ENCODE measurements at places on chromosomes 2 and 18.

DNA sequence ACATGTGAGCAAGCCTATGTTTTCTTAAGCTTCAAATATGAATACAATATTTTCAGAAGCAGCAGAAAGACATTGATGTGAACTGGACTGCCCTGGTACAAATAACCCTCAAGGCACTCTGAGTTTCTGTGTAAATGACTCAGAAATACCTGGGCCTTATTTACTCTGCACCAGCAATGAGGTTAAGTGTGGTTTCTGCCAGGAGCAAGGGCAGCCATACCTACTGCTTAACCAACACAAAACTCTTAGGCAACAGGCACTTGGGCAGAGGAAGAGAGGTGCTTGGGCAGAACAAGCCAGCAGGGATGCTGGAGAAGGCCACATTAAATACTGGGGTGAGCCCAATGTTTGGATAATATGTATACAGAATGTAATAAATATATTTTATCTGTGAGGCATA, 29.4 kb upstream of the ARL5A start:
- DNase-seq = no peak

- no peak for DNase-seq
Measured at GRCh38 chr2:241541564-241542277, 16.8 kb upstream of the BOK start.

DNA sequence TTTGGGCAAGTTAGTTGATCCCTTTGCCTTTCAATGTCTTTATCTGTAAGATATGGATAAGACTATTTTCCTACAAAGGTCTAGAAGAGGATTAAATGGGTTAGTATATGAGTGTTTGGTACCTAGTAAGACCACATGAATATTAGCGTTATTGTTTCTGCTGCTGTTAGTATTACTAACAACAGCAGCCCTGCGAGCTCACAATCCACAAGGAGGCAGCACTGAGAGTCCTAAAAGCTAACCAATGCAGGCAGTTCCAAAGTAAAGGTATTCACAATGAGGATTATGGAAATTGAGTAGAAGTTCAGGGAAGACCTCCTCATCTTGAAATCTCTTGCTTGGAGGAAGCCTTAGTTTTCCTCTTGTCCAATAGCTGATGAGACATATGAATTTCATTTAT, 248.9 kb downstream of the TDRD15 start:
- DNase-seq = no peak

- no peak for DNase-seq
Measured at GRCh38 chr2:127909019-127909418, 23.3 kb upstream of the AMMECR1L start.

DNA sequence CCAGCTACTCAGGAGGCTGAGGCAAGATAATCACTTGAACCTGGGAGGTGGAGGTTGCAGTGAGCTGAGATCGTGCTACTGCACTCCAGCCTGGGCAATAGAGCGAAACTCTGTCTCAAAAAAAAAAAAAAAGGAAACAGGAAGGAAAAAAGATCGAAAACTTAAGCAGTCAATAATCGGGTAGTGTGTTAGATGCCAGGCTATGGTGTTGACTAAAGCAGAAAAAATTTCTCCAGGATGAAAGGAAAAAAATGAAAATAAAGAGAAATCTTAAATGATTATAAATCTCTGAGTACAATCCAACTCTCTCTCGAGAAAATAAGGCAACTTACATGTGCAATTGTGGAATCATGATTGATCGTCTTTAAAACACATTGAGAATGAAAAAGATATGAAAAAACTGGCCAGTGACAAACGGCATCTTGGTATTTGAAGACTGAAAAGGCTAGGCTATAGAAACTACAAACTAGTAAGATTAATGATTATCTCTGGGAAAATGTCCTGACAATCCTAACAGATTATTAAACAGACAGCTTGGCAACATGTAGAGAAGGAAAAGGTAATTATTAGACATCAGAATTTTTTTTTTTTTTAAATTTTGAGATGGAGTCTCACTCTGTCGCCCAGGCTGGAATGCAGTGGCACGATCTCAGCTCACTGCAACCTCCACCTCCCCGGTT, 16.3 kb upstream of the EPHA4 start:
- no peak for DNase-seq

DNA sequence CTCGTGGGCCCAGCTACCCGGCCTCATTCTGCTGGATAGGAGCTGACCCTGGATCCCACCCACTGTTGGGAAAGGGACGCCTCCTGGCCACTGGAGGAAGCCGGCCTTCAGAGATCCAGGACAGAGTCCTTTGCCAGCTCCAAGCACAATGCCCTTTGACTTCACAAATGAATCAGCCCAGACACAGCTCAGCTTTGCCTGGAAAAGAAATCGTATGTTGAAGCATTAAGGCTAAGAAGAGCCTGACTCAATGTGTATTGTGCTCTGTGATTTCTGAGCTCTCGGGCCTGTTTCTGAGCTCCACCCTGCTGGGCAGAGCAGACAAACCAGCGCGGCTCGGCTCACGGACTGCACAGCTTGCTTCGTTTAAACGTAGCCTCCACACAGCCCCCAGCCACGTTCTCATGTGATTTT, 162.9 kb upstream of the APCDD1 start:
- DNase-seq = no peak

GRCh38 chr2:234410526-234410925, 86.4 kb downstream of the ARL4C start:
- DNase-seq = no peak

- no peak for DNase-seq
Measured at GRCh38 chr2:187819624-187820023, 265.4 kb upstream of the TFPI start.

DNA sequence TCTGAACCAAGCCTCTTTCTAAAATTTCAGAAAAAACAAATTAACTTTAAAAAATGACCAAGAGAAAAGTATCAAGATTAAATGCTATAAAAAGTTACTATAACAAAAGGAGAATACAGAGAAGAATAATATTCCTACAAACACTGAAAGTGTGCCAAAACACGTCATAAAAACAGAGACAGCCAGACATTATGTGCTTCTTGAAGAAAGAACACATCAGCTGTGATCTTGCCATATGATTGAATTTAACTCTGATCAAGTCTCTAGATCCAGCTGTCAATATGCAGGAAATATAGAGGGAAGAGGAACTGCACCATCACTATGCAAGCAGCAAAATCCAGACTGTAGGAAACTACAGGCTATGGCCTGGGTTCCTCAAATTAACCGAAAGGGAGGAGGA, 33.7 kb upstream of the COL5A2 start:
- no peak for DNase-seq

- DNase-seq = no peak
Measured at GRCh38 chr2:61689568-61689967, 151.4 kb upstream of the XPO1 start.

- DNase-seq = no peak
Measured at GRCh38 chr2:157929871-157930667, 53.9 kb upstream of the ACVR1 start.

DNA sequence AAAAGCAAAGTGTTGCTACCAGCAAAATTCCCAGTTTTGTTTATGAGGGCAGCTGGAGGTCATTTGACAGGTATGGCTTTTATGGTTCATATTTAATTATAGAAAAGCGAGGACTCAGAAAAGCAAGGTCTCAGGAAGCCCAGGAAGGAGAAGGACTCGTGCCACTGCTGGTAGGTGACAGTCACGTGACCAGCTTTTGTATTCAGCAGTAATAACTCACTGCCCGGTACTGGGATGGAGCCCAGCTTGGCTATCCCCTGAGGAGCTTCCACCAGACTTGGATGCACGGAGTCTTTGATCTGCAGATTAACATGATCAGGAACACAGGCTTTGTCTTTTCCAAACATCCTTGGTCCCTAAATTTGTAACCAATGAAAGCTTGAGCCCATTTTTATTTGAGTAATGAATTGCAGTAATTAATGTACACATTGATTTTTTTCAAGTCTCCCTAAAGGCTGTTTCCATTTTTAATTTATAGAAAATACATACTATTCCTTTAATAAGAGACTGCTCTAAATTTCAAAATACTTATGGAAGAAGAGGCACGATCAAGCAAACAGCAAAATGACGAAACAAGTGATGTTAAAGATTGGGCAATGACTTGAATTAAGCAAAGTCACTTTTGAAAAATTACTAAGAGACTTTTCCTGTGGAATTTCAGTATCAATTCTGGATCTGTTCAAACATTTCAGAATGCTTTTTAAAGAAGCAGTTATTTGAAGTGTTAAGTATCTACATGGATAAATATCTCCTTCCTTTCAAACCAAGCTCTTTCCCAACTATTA, 251.7 kb upstream of the HNRNPA3 start:
- DNase-seq = no peak

GRCh38 chr2:105149272-105149671, 92.3 kb upstream of the GPR45 start:
- DNase-seq = no peak

- no peak for DNase-seq
Measured at GRCh38 chr2:181130686-181131085, 150.3 kb downstream of the UBE2E3 start.

GRCh38 chr2:17104454-17104853, 413.8 kb downstream of the RAD51AP2 start:
- DNase-seq = no peak

GRCh38 chr18:22728481-22729105, 204.5 kb upstream of the RBBP8 start:
- DNase-seq = no peak

- DNase-seq = no peak
Measured at GRCh38 chr2:159797225-159797542, 824 bp downstream of the CD302 start.

GRCh38 chr2:159907909-159908308, 109.9 kb upstream of the CD302 start:
- DNase-seq = no peak

GRCh38 chr2:239692362-239692851, 291.6 kb upstream of the HDAC4 start:
- peak; percentile 18 for DNase-seq

- no peak for DNase-seq
Measured at GRCh38 chr2:123720760-123721159, 304.3 kb upstream of the CNTNAP5 start.

GRCh38 chr18:68937029-68937599, 139.2 kb downstream of the CCDC102B start:
- no peak for DNase-seq

DNA sequence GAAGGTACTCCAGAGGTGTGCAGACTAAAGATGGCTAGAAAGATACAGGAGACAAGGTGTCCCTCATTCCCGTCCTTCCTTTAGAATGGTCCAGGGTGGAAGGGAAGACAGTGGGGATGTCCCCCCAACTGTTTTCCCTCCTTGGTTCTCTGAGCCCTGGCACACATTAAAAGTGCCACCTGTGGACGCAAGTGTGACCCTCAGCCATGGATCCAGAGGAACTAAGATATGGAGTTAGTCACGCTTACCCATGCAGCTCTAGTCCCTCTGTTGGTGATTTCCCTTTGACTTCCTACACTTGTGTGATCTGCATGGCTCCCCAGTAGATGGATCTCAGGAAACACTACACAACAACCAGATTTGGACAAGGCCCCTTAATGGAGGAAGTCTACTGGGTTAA, 113.1 kb upstream of the SRD5A2 start:
- no peak for DNase-seq

- no peak for DNase-seq
Measured at GRCh38 chr2:63048367-63049171, 2.1 kb upstream of the OTX1 start.

- DNase-seq = no peak
Measured at GRCh38 chr2:207352978-207353671, 176.6 kb upstream of the CREB1 start.

- peak; percentile 45 for DNase-seq
Measured at GRCh38 chr2:237128026-237128703, 42.5 kb downstream of the COPS8 start.

GRCh38 chr2:188811522-188811921, 162.7 kb upstream of the COL3A1 start:
- DNase-seq = peak; percentile 13

- no peak for DNase-seq
Measured at GRCh38 chr2:237864940-237865622, 5.7 kb downstream of the RAMP1 start.

GRCh38 chr2:233928594-233929351, 11.6 kb downstream of the TRPM8 start:
- no peak for DNase-seq

GRCh38 chr2:23918837-23919489, 8.0 kb downstream of the ATAD2B start:
- no peak for DNase-seq

DNA sequence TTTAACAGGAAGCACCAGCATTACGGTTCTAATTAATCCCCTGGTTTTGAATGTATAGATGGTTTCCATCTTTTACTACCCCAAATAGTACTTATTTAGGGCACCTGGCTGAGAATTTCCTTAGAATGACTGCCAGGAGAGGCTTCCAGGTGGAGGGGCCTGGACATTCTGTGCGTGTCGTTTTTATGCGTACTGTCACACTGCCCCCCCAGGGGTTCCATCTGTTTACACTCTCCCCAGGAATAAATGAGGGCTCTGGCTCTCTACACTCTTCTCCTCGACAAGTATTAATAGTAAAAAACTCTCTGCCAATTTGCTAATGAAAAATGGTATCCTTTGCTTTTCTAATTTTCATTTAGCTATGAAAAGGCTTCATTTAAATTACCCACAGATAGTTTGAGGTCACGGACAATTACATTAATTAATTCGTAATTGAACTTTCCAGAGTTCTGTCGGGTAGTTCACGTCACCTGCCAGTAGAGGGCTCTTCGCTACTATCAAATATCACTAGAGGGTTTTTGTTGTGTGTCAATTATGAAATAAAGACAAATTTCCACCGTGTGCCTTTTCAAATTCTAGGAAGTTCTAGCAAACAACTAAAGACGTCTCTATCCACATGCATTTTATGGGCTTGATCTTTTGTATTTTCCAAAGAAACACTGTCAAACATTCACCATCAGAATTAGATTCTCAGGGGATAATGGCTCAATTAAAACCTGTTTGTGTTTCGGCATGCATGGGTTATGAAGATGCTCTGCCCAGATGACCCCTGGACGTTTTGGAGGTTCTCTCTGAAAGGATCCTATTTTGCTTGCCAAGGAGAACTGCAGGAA, 88.8 kb upstream of the ASB18 start:
- DNase-seq = no peak

GRCh38 chr2:112001136-112001715, 53.8 kb upstream of the TMEM87B start:
- no peak for DNase-seq

GRCh38 chr18:3875961-3876360, 426.0 kb downstream of the TGIF1 start:
- DNase-seq = no peak

DNA sequence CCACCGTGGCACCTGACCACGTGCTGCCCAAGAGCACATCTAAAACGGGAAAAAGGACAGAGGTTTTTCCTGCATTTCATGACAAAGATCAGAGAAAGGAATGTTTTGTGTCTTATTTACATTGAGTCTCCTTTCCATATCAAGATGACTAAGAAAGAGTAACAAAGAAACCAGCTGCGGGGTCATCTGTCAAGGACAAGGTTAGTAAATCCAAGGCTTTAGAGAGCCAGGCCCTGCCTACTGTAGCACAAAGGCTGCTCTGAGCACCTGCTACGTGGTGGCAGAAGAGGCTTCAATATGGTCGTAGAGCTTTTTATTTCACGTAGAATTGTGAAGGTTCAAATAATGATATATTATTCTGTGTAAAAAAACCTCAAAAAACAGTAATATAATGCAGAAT, 51.0 kb downstream of the PRELID3A start:
- DNase-seq = no peak

DNA sequence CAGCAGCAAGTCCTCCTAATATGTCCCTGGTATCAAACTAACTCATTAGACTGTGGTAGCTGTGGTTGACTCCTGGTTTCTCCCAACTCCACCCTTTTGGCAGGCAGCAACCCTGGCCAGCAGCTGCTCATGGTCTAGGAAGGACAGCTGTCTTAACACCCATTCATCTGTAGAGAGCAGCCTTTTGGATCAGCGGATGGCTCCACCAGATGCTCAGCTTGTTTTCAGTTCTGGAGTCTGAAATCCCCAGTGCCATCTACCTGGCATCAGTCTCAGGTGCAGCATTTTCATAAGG, 100.5 kb downstream of the SPOPL start:
- no peak for DNase-seq

Measured in putamen (tissue), 1 donor.